ENCODE measurements at places on chromosomes 12 and 14. TPM values are rescaled to one million over a fixed set of nuclear protein-coding genes. Genes with fewer than 3 reads are reported as not detected.

- no peak for DNase-seq
Measured at GRCh38 chr12:95506707-95507523, 33.0 kb downstream of the METAP2 start.

CABP1 gene
- total RNA-seq, result 1.3 TPM

CLEC2A gene
- total RNA-seq, result 18.5 TPM

GRCh38 chr12:84804691-84805473 lies 107.7 kb downstream of the SLC6A15 start:
- no peak for DNase-seq

P2RX4 gene
- 9.3 TPM for total RNA-seq

GRCh38 chr12:62260733-62261683 lies 804 bp downstream of the USP15 start:
- DNase-seq, result peak; percentile 14

GRCh38 chr12:96257550-96258103 lies 63.5 kb downstream of the ELK3 start:
- no peak for DNase-seq

TRAF3 gene
- 13.4 TPM for total RNA-seq

Data from skin of body (tissue), 3 donors.